ENCODE measurements at places on chromosomes 12 and 14. TPM values are rescaled to one million over a fixed set of nuclear protein-coding genes. Genes with fewer than 3 reads are reported as not detected.

GRCh38 chr12:29200586-29200985 is 51.5 kb downstream of the FAR2 start:
- DNase-seq, result peak; percentile 23

Gene TEX22
- total RNA-seq, result not detected

Gene KRT74
- total RNA-seq, result not detected

DNA sequence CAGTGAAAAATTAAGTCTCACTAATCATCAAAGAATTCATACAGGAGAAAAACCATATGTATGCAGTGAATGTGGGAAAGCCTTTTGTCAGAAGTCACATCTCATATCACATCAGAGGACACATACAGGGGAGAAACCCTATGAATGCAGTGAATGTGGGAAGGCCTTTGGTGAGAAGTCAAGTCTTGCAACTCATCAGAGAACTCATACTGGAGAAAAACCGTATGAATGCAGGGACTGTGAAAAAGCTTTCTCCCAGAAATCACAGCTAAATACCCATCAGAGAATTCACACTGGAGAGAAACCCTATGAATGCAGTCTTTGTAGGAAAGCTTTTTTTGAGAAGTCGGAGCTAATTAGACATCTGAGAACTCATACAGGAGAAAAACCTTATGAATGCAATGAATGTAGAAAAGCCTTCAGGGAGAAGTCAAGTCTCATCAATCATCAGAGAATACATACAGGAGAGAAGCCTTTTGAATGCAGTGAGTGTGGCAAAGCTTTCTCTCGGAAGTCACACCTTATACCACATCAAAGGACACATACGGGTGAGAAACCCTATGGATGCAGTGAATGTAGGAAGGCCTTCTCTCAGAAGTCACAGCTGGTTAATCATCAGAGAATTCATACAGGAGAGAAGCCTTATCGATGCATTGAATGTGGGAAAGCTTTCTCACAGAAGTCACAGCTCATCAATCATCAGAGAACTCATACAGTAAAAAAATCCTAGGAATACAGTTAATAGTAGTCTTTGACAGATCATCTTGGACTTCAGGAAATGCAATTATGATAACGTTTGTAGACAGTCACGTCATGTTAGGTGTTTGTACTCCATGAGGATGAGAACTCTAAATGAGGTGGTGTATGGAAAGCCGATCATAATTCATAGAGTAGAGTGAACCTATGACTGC is 21.1 kb downstream of the ZNF84 start:
- peak; percentile 38 for DNase-seq

Gene FOXN4
- not detected for total RNA-seq
